ENCODE measurements at places on chromosomes 3 and 15.

DNA sequence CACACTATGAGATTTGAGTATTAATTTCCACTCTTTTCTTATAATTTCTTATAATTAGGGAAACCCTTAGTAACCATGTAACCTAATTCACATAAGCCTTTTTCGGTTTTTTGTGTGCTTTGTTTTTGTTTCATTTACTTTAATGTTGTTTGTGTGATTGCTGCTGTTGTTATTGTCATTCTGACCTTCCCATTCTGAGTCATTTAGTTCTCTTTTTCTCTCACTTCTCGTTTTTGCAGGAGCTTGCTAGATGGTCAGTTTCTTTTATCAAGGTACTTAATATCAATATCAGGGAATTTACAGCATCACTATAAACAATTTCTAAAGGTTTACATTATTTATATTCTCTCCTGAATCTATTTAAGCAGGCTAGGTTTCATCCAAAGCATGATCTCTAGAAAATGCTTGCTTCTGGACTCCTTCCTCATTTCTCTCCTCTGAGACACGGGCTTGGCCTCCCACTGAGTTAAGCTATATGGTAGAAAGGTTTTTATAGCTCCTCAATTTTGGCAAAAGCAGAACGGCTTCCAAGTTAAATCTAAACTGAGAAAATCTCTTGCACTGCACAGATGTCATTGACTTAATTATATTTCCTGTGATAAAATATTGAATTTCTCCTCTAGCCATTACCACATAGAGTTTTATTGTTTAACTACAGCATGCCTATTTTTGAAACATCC, 534.2 kb downstream of the NSUN3 start:
- DNase-seq: no peak

GRCh38 chr15:71301958-71302621, 186.8 kb downstream of the THSD4 start:
- no peak for DNase-seq

DNA sequence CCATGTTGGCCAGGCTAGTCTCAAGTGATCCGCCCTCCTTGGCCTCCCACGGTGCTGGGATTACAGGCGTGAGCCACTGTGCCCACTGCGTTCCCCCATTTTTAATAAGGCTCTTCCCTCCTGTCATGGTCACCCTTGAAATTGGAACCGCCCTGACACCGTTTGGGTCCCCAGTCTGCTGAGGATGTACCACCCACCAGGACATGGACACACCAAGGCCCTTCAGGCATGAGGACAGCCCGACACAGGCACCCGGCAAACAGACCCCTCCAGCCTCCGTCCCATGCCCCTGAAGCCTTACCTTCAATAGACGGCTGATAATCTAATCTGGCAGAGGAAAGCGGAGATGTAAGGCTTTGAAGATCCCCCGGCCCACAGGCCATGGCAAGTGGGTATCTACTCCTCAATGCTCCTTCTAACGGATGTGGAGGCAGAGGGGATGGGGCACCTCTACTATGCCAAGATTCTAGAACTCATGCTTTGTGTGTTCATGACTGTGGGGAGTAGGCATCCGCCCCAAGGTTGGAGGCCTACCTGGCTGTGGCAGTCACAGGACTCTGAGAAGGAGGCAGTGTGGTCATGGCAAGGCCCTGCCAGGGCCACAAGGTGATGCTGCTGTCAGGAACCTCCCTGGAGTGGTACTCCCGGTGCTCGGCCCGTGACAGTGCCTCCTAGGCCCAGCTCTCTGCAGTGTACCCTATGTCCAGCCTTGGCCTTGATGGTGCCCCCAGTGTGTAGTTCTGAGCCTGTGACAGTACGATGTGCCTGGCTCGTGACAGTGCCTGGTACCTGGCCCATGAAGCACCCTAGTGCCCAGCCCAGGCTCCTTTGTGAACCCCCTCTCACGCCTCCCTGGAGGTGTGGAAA, 18.6 kb upstream of the PRSS50 start:
- no peak for DNase-seq

DNA sequence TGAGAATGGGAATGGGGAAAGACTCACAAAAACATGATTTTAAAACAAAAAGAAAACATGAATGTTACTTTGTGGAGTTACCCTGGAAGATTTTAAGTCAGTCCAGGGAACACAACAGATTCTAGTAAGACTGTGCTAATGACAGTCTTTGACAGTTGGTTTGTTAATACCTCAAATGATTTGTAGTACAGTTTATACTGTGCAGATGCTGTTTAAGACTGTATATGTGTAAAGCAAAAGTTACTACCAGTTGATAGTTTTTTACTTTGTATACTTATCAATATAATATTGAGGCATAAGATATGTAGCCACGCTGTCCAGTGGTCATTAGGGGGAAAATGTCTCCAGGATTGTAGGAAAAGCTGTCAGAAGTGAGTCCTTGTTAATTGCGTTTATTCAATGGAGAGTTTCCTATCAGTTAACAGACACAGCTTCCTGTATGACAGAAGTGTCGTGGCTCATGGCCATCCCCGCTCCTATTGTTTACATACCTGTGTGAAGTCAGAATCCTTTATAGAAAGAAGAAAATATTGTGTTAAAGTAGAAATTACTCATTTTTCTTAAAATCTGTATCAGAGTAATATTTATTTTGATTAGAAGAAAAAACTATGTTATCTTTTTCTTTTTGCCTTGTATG, 36.0 kb downstream of the NKIRAS1 start:
- no peak for DNase-seq

- no peak for DNase-seq
Measured at GRCh38 chr15:40776537-40777141, 6.9 kb downstream of the C15orf62 start.

DNA sequence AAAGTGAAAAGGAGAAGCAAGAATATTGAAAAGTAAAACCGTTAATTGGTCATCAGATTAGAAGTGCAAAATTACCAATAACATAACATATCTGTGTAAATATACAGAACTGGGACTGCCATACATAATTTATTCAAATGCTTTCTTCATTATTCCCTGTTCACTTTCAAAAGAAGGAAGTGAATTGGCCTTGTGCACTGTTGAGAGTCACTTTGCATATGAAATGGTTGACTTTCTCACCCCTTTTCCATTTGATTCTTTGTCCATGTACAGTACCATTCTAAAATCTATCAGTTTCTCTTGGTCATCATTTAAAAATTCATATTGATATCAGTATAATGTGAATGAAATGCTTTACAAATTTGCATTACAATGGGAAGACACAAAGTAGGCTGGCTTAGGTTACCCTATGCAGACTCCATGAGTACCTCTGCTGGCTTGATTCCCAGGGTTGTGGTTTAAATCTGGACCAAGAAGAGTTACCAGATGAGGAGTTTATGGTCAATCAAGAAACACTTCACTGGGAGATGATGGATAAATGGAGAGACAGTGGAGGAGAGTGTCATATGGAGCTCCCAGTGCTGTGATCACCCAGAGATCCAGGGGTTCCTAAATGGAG, 210.9 kb upstream of the TOPAZ1 start:
- no peak for DNase-seq

All from KBM-7 (cell line).